CD4-positive, alpha-beta T cell treated with Interleukin-6 for 4 hours (primary cell): ENCODE measurements at places on chromosomes 16 and 17.
A peak's percentile ranks its signal among the peaks of the same experiment; 100 is the strongest.

DNA sequence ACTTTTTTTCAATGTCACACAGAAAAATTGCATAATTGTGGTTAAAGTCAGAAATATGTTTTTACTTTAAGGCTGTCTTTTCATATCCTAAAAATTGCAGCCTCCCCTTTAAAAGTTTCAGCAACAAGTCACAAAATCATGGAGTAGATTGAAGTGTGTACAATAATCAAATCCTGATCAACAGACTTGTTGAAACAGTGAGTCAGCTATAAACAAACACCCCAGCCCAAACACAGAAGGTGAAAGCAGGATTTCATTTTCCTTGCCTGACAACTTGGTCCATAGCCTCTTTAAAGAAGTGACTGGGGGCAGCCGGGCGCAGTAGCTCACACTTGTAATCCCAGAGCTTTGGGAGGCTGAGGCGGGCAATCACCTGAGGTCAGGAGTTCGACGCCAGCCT lies 59.9 kb downstream of the WNT3 start:
- DNase-seq: no peak

DNA sequence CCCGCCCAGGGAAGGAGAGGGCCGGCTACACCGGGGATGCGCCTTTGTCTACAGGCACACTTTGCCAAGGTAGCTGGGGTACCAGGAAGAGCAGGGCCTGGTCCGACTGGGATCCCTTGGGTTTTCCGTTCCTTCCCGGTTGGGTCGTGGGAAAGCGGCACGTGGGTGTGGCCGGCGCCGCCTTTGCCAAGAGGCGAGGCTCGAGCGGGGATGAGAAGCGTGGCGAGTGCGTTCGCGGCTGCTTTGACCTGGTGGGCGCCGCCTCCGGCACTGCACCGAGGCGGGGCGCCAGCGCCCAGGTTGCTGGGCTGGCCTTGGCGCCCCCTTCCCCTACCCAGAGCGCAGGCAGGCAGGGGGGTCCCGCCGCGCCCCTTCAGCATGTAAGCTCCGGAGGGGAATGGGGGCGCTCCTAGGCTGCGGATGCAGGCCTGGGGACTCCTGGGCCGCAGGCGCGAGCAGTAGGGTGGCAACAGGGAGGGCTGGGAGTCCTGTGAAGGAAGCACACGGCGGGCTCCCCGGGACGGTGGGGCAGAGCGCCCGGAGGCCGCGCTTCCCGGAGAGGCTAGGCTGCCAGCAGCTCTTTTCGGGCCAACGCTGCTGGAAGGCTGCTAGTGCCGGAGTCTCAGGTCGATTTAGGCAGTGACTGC lies 2.0 kb downstream of the HAS3 start:
- DNase-seq: no peak

GRCh38 chr16:89658221-89658879 lies 714 bp downstream of the SPATA33 start:
- peak; percentile 15 for DNase-seq

GRCh38 chr16:67053767-67054334 lies 24.9 kb downstream of the CBFB start:
- DNase-seq: no peak

DNA sequence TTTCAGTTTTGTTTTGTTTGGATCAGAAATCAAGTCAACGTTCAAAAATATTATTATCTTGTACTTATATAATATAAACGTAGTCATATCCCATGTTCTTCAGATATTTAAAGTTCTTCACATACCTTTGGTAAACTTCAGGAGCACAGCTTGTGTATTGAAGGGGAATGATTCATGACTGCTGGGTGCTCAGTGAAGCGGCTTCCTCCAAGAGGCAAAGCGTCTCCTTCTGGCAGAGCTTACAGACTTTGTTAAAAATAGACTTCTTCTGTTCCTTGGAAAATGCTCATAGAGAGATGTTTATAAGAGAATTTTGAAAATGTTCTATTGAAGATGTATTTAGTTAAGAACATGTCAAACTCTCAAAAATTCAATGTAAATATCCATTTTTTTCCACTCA lies 155.6 kb upstream of the CNTNAP4 start:
- no peak for DNase-seq

- peak; percentile 83 for DNase-seq
These were observed 310.6 kb downstream of the SEC14L1 start for GRCh38 chr17:77451245-77451893.

DNA sequence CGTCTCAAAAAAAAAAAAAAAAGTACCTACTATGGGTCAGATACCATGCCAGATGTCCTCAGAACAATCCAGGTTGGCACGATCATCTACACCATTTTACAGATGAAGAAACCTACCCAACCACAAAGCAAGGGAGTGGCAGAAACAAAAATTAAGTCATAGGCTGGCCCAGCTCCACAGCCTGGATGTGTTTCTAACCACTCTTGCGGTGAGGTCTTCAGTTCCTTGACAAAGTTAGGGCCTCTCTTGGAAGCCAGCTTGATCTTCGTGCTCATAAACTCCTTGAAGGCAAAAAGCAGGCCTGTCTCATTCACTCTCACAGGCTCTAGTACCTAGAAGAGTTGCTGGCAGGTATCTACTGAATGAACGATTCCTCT lies 6.2 kb downstream of the GGA2 start:
- DNase-seq: no peak

DNA sequence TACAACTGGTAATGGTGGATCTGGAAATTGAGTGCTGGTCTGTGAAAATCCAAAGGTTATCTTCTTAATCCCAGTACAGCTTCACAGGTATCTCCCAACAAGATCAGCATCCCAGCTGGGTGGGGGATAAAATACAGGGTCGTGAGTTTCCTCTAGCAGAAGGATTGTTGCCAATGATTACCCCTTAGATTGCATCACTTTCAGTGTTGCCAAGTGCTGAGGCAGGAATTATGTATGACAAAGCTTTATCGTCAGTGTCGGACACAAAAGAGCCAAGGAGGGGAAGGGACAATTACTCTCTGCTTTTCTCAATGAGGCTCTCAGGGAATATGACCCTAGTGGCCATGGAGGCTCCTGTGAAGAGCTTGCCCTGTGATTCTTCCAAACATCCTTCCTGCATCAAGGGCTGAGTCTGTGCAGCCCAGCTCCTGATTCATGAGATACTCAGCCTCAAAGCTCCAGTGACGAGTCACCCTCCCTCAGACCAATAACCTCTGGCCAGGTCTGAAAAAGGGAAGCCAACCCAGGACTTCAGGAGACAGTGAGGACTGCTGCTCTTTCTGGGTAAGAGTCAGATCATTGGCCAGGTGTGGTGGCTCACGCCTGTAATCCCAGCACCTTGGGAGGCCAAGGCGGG lies 15.0 kb downstream of the OR1F1 start:
- DNase-seq: no peak

DNA sequence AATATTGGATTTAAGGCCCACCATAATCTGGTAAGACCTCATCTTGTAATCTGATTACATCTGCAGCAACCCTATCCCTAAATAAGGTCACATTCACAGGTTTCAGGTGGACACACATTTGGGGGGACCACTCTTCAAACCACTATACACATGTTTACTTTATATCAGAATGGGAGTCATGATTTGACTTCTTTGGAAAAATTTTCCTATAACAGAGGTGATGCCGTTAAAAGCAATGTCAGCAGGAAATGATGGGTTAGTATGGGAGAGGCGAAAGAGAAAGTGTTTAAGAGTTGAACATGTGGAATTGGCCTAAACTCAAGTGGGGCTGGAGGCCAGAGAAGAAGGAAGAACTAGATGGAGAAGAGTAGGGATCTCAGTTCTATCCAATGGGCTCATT lies 281.7 kb upstream of the ERCC4 start:
- no peak for DNase-seq

- no peak for DNase-seq
These were observed 95.8 kb upstream of the CORO6 start for GRCh38 chr17:29718446-29719039.

DNA sequence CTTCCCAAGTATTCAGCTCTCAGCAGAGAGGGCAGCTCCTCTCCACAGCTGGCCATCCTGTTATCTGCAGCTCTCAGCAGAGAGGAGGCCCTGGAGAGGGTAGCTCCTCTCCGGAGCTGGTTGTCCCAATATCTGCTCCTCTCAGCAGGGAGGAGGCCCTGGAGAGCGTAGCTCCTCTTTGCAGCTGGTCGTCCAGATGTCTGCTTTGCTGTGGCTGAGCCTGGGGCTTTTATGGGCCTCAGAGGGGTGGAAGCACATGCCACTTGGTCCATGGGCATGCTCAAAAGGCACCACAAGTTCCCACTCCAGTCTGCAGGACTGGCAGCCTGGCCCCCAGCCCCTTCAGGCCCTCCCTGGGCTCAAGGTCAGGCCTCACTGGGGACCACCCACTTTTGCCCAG lies 314.3 kb downstream of the KCNJ2 start:
- DNase-seq: no peak

- DNase-seq: no peak
These were observed 46.9 kb upstream of the CDC42EP4 start for GRCh38 chr17:73358668-73359067.

DNA sequence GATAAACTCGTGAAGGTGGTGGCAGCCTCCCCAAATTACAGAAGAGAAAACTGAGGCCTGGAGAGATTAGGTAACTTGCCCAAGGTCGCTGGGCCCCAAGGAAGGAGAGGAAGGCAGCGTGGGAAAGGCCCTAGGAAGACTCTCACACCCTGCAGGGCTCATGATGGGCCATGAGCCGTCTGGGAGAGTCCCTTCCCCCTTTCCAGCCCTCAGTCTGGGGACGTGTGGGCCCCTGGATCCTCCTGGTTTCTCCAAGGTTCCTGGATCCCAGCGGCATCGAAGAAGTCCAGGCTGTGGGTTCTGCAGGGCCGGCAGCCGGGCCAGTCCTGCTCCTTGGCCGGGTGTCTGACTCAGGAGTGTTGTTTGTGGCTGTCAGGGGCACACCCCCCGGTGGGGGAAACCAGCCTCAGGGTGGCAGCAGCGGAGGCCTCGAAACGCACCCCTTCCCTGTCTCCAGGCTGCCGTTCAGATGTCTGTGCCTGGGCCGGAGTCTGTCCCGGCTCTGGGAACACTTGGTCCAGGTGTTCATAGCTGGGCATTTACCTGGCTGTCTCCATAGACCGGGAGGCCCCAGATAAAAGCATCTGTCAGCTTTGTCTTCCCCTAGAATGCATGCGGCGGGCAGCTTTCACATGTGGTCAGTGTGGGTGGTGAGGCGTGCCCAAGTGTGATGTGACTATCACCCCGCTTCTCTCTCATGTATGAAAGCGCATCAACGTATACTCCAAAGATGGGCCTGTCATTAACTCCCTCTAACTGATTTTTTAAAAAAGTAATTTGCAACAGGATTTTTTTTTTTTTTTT lies 3.7 kb upstream of the RAP1GAP2 start:
- peak; percentile 34 for DNase-seq

DNA sequence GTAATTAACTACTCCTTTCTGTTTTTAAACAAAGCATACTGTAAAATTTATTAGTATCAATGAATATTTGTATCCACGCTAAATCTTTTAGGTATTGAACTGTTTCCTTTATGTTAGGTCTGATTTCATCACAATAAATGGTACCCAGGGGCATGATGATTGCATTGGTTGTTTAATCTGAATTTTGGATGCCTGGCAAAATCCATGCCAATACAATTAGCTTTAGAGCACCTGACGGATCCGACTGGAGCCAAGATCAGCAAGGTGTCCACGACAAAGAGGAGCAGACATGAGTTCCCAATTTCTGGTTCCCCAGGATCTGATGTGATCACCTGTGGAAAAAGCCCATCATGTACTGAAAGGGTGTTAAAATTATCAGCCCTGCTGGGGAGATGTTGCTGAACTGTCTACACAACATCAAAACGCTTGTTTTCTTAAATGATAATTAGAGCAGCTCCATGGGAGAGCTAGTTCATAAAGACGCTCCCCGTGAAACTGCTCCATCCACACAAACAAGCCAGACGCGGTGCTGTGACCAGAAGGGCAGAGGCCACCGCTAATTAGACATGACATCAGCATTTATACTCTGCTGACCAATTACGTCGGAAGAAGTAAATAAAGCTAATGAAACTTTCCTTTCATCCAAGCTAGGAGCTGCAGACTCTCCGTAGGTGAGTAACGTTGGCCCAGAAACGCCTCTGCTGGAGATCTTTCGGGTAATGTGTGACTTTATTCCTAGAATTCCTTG lies 151.7 kb downstream of the CPPED1 start:
- DNase-seq: no peak

GRCh38 chr17:78359321-78359996 lies 418 bp downstream of the SOCS3 start:
- peak; percentile 60 for DNase-seq

DNA sequence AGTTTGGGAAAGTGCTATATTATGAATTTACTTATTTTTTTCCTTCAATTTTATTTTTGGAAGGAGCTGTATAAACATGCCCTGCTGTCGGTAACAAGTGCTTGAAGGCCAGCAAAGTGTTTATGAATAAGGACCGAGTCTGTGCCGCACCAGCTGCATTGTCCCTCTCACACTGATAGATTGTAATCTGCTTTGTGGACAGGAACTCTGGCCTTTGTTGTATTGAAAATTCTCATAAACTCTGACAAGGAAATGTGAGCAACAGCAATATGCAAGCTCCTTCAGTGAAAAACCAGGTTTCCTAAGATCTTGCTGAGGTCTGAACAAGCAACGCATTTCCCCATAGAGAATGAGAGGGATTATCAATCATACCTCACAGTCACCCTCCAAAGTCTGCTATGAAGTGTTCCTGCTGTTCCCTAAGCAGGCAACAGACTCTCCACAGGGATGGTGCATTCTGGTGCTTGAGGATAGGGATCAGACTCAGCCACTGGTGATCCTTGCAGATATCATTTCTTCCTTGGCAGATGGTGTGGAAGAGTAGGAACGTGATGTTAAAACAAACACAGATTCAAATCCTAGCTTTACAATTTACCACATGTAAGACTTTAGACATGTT lies 109.6 kb downstream of the KCNJ2 start:
- no peak for DNase-seq

DNA sequence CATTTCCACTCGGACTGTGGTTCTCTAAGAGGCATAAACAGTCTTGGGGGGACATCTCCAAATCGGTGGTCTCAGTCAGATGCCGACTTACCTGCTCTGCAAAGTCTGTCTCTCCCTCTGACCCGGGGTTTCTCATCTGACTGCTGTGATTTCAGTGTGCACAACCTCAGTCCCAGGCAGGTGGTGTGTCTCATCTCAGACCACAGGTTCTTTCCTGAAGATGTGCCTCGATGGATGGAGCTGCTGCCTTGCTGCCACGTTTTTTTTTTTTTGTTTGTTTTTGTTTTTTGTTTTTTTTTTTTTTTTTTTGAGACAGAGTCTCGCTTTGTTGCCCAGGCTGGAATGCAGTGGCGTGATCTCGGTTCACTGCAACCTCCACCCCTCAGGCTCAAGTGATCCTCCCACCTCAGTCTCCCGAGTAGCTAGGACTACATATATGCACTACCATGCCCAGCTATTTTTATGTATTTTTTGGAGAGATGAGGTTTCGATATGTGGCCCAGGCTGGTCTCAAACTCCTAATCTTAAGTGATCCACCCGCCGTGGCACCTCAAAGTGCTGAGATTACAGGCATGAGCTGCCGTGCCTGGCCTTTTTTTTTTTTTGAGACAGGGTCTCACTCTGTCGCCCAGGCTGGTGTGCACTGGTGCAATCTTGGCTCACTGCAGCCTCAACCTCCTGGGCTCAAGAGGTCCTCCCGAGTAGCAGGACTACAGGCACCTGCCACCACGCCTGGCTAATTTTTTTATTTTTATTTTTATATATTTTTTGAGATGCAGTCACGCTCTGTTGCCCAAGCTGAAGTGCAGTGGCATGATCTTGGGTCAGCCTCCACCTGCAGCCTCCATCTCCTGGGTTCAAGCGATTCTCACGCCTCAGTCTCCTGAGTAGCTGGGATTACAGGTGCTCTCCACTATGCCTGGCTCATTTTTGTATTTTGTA lies 15.4 kb downstream of the SPIRE2 start:
- no peak for DNase-seq
